Foreskin keratinocyte (primary cell): ENCODE measurements at places on chromosomes 5 and 9.

DNA sequence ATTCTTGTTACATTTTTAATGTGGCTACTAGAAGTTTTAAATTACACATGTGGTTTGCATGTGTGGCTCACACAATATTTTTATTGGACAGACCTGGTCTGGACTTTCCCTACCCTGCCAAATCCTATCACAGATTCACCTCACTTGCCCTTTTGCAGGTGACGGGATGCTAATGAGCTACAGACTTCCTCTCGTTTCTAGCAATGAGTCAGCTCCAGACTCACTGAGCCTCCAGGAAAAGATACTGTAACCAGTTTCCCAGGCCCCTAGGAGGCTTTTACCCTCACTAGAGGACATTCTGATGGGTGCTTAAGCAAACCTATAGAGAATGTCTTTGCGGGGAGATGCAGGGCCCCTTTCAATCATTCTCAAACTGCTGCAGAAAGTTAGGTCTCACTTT is 135.4 kb downstream of the WDR41 start:
- peak; percentile 37 for DNase-seq

DNA sequence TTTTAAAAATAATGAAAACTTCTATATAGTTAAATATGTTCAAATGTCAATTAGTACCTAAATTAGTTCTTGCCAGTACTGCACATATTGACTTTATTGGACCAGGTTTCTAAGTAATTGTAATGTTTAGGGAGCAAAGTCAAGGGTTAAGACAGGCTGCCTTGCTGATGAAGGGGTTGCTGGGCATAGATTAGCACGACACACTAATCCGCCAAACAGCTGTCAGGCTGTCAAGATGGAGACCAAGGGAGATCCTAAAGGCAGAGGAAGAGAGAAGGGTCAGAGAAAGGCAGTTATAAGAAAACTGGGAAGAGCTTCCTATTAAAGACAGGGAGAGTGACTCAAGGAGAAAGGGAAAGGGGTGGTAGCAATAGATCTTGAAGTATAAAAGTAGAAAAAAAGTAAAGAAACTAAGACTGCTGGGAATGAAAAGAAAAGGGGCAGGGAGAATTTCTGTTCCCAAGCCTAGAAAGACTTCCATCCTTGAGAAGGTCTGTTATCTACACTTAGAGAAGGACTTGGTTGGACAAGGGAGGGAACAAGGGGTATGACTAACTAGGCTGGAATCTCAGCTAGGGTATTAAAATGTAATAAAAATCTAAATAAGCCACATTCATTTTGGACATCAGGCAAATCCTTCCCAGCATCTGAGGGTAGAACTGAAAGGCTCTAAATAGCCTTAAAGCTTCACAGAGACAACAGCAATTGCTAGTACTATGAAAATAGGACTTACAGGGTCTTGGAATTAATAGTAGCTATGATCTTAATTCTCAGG is 188.7 kb downstream of the FBXL17 start:
- DNase-seq, result peak; percentile 5

- no peak for DNase-seq
Observed at GRCh38 chr5:151086192-151086869, 5.5 kb upstream of the TNIP1 start.

- DNase-seq, result no peak
Observed at GRCh38 chr9:81113453-81114124, 575.8 kb downstream of the TLE1 start.

DNA sequence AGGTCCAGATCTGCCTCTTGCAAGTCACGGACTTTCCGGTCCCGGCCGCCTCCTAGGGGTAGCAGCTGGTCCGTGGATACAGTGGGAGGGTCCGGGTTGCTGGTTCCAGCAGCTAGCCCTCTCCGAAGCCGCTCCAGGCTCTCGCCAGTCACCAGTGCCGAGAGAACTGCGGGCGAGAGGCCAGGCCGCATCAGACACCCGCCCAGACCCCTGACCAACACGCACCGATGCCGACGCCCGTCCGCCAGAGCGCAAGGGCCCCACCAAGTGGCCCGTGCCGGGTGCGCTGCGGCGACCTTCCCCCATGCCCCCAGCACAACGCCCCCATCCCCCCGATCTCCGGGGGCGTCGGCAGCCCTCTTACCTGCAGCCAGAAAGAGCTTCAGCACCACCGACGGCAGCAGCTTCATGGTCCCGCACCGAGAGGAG is 470 bp downstream of the HBEGF start:
- DNase-seq, result peak; percentile 31

DNA sequence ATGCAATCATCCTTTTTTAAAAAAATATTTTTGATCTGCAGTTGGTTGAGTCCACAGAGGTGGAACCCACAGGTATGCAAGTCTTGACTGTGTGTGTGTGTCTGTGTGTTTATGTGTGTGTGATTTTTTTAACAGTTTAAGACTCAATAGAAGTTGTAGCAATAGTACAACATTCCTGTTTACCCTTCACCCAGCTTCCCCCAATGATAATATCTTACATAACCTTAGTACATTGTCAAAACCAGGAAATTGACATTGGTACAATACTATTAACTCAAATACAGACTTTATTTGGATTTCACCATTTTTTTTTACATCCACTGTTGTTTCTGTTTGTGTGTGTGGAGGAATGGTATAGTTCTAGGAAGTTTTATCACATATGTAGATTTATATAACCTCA is 81.8 kb downstream of the SV2C start:
- no peak for DNase-seq

GRCh38 chr5:130061746-130062145 is 157.5 kb downstream of the CHSY3 start:
- no peak for DNase-seq

DNA sequence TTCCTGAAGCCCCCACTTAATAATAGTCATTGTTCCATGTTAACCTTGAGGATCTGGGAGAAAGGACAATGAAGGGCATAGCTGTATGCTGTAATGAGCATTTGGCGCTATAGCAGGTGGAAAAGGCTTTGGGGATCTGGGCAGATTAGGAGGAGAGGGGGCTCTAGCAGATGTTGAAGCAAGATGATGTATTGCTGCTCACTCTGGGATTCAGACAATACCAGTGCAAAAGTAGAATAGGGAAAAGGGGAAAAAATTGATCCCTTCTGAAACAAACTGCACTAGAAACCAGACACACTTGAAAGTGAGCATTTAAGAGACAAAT is 575.3 kb upstream of the MEF2C start:
- no peak for DNase-seq

DNA sequence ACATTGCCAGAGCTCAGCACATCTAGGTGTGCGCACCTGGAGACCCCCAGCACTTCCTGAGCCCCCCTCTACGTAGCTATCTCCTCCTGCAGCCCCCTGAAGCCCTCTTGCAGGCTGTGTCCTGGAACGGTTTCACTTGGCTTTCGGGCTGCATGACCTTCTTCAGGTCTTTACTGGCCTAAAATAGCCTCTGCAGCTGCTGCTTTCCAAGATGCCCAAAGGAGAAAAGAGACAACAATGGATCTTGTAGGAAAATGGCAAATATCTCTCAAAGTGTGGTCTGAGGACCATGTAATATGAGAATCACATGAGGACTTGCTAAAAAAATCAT is 6.6 kb upstream of the ERMP1 start:
- no peak for DNase-seq
